HT-29 (cell line): ENCODE measurements at places on chromosomes 12 and 14. TPM values are rescaled to one million over a fixed set of nuclear protein-coding genes. Genes with fewer than 3 reads are reported as not detected.

DNA sequence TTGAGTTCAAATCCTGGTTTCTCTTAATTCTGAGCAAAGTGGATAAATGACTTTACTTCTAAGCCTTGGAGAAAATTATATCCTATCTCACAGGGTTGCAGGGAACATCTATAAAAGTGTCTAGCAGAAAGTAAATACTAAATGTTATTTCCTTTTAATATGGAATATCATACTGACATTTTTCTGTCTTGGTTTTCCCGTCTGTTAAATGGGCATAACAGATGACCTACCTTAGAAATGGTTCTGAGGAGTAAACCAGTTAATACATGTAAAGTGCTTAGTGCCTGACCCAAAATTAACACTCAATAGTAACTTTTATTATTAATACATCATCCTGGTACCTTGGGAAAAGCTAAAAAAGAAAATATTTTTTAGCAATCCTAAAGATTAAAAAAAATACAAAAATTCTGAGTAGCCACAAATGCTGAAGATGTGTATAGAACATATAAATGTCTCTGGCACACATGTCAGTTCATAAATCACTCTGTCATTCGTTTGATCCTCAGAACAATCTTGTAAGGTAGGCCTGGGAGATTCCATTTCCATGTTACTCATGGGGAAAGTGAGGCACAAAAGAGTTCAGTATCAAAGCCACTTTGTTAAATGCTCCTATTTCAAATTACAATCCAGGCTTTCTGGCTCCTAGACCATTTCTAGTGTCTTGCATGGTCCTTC lies 1.3 kb downstream of the VIPAS39 start:
- DNase-seq, result no peak

Gene OSBPL8
- 49.1 and 51.0 TPM in 2 replicates for total RNA-seq

Gene RPAP3
- total RNA-seq, result 8.6 and 9.4 TPM in 2 replicates

GRCh38 chr14:104178279-104178678 lies 39.9 kb downstream of the KIF26A start:
- DNase-seq, result no peak

DNA sequence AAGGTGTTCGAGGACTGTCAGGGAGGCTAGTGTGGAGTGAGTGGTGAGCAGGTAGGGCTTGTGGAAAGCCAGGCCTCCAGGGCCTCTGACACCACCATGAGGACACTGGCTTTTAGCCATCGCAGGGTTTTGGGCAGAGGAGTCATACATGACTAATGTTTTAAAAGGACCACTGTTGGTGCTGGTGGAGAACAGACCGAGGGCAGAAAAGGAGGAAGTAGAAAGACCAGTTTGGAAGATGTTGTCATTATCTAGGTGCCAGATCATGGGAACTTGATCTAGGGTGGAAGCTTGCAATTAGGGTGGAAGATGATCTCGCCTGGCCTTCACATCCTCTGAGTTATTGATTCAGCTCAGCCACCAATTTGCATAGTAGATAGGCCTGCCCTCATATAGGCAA lies 144.2 kb downstream of the C12orf75 start:
- no peak for DNase-seq

DNA sequence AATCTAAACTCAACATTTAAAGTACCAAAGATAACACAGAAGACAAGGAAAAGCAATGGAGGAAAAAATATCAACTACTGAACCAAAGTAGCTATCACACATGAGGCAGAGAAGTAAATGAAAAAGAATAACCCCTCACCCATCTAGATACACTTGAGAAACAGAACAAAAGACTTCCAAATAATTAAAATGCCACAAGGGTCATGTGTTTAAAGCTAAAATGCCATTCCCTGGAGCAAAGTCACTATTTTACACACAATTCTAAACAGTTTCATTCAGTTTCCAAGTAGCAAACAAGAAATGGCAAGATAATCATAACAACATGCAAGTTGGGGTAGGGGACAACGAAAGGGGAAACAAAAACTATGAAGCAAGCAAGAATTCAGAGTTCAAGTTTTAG lies 12.0 kb downstream of the OSBPL8 start:
- DNase-seq, result no peak
